GM04503 (cell line): ENCODE measurements at places on chromosomes 16 and 17.

- DNase-seq = no peak
These were observed 91.2 kb downstream of the CMIP start for GRCh38 chr16:81535679-81536360.

DNA sequence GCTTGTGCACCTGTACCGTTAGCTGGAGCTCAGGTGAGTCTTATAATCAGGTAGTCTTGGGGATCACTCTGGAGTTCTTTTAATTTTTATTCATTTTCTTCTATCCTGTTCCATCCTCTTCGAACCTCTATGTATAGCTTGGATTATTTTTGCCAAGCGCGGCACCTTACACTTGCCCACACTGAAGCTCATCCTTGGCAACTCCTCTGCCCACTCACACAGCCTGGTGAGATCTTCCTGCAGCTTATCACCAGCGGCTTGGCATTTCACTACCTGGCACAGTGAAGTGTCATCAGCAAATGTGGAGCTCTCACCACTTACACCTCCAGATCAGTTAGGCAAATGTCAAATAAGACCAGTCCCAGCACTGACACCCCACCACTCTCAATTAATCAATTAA lies 116.7 kb downstream of the CACNG3 start:
- DNase-seq = no peak

DNA sequence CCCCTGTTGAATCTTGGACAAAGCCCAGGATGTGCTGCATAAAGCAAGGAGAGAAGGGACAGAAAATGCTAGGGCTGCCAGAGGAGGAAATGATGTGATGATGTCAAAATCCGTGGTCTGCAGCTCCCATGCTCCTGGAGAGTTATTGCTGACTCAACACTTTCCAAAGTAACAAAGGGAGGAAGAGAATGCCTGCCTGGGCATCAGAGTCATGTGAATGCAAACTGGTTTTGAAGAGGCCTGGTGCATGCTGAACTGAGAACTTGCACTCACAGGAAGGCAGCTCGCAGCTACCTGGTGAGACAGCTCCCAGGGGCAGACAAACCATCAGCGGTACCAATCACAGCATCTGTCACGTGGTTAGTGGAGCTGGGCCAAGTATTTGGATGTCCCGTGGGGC lies 2.8 kb downstream of the MARVELD3 start:
- DNase-seq = no peak

DNA sequence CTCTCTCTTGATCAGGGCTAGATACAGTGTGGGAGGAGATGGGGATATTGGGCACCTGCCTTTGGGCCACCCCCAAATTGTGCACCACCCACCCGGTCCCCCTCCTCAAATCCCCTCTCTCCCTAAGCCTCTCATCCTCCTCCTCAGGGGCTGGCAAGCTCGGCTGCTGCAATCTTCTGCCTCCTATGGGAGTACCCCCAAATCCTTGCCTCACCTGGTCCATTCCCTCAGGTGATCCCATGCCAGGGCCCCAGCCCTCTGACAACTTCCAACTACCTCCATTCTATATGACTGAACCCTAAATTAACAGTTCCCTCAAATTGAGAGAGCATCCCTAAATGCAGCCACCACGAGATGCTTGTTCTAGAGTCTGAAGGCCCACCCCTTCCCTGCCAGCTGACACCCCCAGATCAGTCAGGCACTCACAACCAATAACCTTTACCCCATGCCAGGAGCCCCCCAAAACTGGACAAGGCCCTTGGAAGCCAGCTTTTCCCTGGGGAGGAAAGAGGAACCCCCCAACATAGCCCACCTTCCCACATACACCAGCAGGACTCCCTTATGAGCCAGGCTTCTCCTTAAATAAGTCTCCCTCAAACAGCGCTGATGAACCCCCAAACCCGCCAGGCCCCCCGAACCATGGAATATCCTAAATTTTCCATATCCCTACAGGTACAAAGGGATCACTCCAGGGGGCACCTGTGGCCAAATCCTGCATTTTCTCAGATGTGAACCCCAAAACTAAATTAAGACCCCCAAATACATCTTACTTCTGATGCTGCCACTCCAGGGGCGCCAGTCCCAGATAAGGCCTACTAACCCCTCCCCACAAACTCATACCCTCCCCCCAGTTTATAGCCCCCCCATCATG lies 3.2 kb downstream of the DLG4 start:
- no peak for DNase-seq

- DNase-seq = no peak
These were observed 22.0 kb upstream of the PHLPP2 start for GRCh38 chr16:71746442-71747046.

DNA sequence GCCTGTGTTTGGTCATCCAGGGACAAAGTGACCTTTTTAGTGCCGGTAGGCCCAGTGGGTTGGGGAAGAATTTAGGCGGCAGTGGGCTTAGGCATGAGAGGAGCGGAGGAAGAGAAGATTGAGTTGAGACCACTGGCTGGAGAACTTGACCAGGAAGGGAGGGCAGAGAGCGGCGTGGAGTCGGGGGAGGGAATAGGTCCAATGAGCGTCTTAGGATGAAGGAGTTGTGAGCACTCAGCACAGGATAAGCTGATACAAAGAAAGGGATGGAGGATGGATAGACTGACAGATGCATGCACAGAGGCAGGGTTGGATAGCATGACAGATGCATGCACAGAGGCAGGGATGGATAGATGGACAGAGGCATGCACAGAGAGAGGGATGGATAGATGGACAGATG lies 8.0 kb downstream of the IL32 start:
- no peak for DNase-seq

DNA sequence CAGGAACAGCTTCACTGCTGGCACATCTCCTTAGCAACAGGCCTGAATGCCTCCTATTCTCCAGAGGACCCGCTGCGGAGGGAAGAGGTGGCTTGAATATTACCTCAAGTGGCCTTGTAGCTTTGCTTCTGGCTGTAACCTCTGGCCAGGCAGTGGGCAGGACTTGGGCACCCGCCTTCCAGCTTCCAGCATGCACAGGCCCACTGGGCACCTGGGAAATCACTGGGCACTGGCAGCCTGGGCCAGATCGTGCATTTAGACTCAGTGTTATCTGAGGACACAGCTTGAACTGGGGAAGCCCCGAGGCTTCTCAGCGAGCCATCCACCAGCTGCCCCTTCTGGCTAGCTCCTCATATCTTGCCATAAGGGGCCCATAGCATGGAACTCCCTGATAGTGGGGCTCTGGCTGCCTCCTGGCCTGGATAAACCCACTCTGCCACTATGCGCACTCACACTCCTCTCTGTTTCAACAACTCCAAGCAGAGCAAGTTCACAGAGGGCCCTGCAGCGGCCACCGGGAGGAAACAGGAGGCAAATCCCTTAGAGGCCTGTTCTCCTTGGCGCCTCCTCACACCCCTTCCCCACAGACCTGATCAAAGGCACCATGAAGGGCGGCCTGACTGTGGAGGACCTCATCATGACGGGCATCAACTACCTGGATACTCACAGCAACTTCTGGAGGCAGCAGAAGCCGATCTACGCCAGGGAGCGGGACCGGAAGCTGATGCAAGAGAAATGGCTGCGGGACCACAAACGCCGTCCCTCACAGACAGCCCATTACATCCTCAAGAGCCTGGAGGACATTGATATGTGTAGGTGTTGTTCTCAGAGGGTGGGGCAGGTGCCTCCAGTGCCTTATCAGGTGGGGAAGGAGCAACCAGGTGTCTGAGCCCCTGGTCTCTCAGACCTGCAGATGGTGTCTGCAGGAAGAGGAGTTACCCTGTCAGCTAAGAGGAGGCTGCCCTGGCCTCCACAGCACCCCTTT lies 7.8 kb downstream of the ODAD4 start:
- DNase-seq = no peak

DNA sequence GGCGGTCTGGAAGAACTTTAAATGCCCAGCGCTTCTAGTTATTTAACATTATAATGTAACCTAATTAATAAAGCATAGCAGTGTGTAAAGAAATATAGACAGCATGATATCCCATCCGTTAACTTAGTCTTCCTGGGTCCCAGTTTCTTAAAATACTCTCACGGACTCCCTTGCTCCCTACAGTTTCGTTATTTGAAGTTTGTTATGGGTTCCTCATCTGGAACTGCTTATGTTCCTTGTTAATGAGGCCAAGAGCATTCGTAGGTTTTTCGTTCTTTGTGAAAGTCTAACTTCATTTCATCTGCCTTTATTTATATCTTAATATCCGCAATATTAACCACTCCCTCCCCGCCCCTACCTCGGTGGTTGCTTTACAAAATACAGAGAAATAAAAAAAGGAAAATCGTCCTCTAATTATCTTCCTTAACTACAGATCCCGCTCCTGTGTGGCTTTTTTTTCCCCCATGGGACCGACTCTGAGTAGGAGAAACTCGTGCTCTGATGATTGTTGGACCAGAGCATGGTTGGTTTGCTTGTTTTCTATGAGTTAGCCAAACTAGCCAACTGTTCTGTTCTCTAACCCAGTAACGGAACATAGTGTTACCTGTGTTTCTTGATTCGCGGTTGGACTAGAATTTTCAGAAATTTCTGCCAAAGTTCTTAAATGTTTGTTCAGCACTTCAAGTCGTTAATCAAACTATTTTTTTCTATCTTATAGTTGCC lies 863 bp downstream of the ADPRM start:
- no peak for DNase-seq

DNA sequence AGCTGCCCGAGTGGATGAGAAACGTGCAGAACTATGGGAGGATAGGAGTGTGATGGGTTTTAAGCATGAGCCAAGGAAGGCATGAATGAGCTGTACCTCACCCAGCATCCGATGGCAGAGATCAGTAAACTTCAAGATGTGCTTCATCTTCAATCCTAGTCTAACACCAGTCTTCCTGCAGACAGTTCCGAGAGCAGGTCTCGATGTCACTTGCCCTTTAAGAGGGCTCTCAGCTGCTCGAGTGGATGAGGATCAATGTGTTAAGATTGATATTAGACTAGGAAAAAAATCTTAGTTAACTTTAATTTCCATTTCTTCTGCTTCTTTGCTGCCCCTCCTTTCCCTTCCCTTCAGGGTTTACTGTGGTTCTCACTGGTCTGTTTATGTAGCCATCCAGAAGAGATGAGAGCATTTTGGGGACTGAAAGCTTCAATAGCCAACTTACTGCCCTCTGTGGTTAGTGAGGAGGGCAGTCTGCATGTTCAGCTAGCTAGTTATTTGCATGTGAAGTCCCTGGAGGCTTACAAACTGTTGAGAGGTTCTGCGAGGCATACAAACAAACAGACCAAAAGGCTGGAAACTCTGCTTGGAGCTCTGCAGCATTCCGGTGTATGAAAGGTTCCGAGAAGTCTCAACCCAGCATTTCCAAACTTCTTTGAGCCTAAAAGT lies 15.3 kb downstream of the KLHL36 start:
- no peak for DNase-seq

GRCh38 chr16:57349212-57350031 lies 9.2 kb upstream of the CCL22 start:
- no peak for DNase-seq

- peak; percentile 66 for DNase-seq
These were observed 19.6 kb downstream of the AKAP1 start for GRCh38 chr17:57104461-57105175.

GRCh38 chr16:10324210-10324609 lies 61.7 kb upstream of the ATF7IP2 start:
- no peak for DNase-seq

- DNase-seq = no peak
These were observed 8.4 kb upstream of the PCTP start for GRCh38 chr17:55742272-55743102.

DNA sequence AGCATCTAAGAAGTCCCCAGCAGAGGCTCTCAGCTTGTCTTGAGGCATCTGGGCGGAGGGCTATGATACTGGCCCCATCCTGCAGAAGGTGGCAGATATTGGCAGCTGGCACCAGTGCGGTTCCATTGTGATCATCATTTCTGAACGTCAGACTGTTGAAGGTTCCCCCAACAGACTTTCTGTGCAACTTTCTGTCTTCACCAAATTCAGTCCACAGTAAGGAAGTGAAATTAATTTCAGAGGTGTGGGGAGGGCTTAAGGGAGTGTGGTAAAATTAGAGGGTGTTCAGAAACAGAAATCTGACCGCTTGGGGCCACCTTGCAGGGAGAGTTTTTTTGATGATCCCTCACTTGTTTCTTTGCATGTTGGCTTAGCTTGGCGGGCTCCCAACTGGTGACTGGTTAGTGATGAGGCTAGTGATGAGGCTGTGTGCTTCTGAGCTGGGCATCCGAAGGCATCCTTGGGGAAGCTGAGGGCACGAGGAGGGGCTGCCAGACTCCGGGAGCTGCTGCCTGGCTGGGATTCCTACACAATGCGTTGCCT lies at the start of gene CIITA:
Gene CIITA, plus strand, starts transcription at position 404 of the 543 bp plus-strand sequence. Its CDS starts 129 bp downstream, at position 533.
- DNase-seq = peak; percentile 49

GRCh38 chr17:32504166-32504990 lies 17.6 kb downstream of the CDK5R1 start:
- no peak for DNase-seq

GRCh38 chr16:74888232-74888862 lies 96.6 kb downstream of the WDR59 start:
- no peak for DNase-seq

- no peak for DNase-seq
These were observed 48.3 kb upstream of the ERN1 start for GRCh38 chr17:64178011-64178825.

- DNase-seq = no peak
These were observed 473.4 kb downstream of the XYLT1 start for GRCh38 chr16:16997349-16997748.

DNA sequence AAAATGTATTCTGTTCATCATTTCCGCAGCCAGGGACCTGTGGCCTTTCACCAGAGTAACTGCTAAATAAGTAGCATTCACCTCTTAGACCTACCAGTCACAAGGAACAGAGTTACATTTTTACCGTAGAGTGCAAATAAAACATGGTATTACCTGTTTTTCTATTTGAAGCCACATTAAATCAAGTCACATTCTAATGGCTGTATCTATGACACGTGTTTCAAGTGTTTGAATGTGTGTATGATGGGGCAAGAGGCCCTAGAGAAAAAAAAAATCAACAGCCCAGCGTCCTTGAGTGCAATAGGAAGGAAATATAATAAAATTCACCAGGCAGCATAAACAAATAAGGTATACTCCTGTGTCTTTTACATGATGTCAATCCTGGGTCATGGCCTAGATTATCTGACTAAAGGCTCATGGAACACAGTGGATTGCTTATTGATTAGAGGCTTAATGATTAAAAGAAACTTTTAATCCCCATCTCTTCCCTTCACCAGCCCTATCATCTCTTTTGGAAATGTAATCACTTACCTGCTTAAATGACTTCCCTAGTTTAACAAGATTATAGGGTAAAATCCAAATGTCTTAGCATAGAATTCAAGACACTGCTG lies 168.7 kb upstream of the CDH5 start:
- no peak for DNase-seq

- no peak for DNase-seq
These were observed 24.8 kb upstream of the SLC25A19 start for GRCh38 chr17:75313941-75314551.

DNA sequence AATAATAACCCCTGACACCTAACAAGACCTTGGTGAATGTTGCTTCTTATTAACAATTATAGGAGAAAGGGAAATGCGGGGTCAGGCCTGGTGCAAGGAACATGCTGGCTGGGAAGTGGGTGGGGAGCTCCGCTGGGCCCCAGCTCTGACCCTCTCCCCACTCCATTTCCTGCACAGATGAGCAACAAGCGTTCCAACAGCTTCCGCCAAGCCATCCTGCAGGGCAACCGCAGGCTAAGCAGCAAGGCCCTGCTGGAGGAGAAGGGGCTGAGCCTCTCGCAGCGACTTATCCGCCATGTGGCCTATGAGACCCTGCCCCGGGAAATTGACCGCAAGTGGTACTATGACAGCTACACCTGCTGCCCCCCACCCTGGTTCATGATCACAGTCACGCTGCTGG lies 23.0 kb downstream of the RHBDL3 start:
- no peak for DNase-seq
